ENCODE measurements at places on chromosomes 4 and X.

DNA sequence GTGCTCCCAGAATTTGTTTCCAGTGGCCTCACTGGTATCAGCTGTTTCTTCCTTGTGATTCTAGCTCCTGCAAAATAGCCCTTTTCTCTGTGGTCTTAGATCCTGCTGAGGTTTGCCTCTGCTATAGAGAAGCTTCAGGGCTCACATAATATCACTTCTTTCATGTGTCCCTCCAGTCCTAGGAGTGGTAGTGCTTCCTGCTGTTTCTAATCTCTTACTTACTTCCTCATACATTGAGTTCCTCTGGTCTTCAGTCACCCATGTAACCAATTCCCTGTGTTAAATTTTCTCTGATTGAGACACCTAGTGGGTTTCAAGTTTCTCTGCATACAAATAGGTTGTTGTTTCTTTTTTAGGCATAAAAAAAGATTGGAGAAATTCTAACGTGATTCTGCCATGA lies 1567.9 kb downstream of the ARAP2 start:
- peak; percentile 81 for DNase-seq

DNA sequence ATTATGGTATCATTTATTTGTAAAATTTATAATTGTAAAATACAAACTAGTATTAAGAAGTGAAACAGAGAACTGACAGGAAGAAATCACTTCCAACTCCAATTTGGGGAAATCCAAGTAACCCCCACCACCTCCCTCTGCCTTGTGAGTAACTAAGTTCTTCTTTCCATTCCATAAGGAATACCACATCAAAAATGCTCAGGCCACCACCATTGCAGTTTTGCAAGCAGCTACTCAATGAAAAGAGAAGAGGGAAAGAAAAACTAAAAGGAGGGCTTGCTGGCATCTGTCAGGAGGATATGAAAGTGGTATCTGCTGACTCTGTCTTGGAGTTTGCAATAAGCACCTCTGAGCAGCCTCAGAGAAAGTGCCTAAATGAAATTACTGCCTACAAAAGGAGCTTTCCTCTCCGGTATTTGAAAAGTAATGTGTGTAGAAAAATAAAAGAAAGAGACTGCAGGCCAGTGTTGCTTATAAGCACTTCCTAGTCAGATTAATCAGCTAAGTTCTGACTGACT lies 228.7 kb downstream of the OPHN1 start:
- DNase-seq, result no peak

- DNase-seq, result peak; percentile 40
These were observed 59.4 kb upstream of the HELT start for GRCh38 chr4:184958923-184959210.

- DNase-seq, result no peak
These were observed 1086.9 kb downstream of the PCDH7 start for GRCh38 chr4:31807036-31807435.

DNA sequence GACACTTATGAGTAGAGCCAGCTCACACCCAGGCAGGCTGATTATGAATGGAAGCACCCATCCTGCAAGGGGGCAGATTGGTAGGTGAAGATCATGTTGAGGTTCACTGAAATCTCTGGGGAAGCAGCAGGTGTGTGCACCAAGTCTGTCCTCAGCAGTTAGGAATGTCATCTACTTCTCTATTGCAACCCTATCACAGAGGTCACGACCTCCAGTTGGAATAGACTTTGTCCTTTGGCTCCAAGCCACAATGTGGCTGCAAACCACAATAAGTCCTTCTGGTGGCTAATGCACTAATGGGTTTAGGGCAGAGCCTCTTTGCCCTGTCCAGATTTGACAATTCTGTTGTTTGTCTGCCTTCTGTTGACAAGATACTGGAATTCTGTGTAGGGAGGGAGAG lies 1056.7 kb downstream of the PCDH19 start:
- DNase-seq, result peak; percentile 22

GRCh38 chr4:124173912-124174311 lies 538.6 kb downstream of the ANKRD50 start:
- DNase-seq, result no peak

DNA sequence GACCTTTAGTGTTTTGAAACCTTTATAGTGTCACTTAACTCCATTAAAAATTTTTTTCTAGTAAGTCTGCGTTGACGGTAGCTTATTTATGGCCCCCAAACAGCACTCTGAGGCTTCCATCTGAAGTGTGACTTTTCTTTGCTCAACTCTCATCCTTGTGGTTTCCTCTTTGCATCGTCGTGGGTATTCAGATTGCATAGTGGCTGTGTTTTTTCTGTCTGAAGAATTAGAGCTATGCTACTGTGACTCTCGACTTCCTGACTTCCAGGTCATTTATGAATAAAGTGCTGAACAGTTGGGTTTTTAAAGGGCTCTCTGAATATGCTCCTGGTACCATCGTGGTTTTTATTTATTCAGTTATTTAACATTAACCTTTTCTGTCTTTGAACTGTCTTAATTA lies 44.9 kb downstream of the JADE1 start:
- DNase-seq, result no peak

GRCh38 chr4:73450398-73451004 lies 14.5 kb downstream of the AFP start:
- no peak for DNase-seq

DNA sequence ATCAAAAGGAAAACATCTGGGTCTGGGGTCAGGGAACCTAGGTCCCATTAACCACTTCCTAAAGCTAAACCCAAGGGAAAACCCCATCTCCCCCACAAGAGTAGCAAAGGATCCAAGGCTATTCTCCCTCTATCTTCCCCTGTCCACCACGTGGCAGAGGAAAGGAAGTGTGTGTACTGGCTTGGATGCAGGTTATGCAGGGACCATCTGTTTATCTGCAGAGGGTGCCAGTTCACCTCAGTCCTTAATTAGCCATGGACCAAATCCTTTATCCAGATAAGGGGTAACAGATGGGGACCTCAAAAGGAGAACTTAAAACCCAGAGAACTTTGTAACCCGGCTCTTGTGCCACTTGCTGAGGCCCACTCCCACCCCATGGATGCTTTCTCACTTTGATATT lies 135.3 kb downstream of the ZNF518B start:
- DNase-seq, result no peak

DNA sequence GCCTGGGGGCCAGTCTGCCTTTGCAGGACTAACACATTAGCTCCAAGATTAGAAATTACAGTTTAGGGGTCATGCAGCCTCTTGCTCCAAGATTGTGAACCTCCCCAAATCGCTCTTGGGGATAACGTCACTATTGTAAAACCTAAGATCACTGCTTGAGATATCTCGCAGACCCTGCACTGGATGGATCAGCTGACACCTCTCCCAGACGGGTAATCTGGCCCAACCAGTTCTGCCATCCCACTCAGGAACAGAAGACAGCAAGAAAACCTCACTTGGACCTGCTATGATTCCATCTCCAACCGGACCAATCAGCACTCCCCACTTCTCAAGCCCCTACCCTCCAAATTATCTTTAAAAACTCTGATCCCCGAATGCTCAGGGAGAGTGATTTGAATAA lies 431.2 kb downstream of the GPM6A start:
- DNase-seq, result no peak

- peak; percentile 94 for DNase-seq
These were observed 51.2 kb downstream of the TBL1X start for GRCh38 chrX:9515973-9516538.

DNA sequence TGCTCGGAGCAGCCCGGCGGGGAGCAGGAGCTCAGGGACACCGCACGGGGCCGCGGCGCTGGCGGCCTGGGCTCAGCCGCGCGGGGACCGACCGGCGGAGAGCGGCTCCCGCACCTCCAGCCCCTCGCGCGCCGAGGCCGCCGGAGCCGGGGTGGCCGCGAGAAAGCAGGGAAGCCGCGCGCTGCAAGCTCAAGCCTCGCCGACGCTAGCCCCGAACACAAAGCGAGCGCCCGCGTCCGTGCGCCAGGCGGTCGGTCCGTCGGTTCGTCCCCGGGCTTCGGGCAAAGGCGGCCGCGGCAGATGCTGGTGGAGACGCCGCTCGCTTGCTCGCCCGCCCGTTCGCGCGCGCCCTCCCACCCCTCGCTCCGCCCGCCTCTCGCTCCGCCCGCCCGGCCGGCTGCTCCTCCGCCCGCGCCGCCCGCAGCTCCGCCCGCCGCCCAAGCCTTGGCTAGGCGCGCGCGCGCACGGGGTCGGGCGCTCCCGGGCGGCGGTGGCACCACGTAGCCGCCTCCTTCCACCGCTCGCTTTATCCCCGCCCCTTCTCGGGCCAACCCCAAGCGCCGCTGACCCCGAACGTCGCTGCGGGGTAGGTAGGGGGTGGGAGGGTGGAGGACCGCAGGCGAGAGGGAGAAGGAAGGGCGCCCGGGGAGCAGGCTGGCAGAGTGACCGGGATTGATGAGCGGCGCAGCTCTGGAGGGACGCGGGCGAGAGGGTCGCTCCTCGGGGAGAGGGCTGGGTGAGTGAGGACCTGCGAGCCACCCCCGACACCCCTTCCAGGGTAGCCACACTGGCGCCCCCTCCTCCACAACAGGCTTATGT lies at the start of gene TSPAN5:
TSS of gene TSPAN5 (minus strand) at position 325 of the 819 bp plus-strand sequence.
- peak; percentile 57 for DNase-seq

DNA sequence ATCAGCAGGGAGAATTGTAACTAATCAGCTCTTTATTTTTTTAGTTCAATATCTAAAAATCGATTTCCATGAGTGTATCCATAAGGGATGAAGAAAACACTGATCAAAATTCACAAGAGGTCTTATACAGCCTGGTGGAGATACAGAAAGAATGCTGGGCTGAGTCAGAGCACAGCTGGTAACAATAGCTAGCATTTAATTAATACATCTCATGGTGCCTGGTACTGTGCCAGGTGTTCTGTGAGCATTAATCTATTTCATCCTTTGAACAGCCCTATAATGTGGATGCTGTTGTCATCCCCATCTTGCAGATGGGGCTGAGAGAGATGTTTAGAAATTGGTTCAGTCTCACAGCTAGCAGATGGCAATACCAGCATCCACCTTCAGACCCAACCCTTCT lies 250.9 kb upstream of the RPS6KA3 start:
- DNase-seq, result no peak

- no peak for DNase-seq
These were observed 22.4 kb downstream of the PAGE1 start for GRCh38 chrX:49673394-49673793.

DNA sequence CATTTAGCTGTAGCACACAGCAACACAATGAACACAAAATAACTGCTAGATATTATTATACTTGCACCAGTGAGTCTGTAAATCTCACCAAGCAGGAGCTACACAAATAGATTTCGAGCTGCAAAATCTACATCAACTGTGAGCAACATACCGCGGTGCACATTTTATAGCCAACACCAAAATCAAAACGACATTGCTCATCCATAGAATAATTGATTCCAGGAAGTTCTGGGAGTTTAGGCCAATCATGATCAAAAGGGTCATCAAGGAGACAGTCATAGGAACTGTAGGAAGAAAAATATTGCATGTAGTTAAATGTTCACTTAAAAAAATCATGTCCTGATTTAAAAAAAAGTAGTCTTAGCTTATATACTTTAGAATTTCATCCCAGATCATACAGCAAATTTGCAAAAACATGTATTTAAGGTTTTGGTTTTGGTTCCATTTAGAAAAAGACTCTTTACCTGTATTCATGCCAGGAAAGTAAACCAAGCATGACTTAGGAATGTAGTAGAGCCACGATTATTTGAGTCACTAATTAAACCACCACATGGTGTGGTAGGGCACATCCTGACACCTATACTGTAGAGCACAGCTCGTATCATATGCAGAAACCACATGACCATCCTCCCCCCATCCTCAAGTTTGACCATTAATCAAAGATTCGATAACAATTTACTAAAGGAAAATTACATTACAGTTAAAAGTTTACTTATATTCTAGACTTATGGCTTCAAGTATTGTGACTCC lies 250.4 kb downstream of the ADAMTS3 start:
- DNase-seq, result no peak

DNA sequence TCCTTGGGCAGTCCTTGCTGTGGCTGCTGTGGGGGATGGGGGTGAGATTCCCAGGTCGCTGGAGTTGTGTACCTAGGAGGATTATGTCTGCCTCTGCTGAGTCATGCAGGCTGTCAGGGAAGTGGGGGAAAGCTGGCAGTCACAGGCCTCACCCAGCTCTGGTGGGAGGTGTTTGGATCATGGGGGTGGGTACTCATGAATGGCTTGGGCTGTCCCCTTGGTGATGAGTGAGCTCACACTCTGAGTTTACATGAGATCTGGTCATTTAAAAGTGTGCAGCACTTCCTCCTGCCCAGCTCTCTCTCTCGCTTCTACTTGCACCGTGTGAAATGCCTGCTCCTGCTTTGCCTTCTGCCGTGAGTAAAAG lies 24.6 kb upstream of the PDLIM3 start:
- peak; percentile 19 for DNase-seq

GRCh38 chr4:122827879-122828601 lies 1.4 kb downstream of the FGF2 start:
- peak; percentile 70 for DNase-seq

GRCh38 chr4:8748236-8748575 lies 123.4 kb downstream of the HMX1 start:
- DNase-seq, result no peak

- DNase-seq, result peak; percentile 65
These were observed 38.9 kb downstream of the PDHA1 start for GRCh38 chrX:19382555-19383145.

DNA sequence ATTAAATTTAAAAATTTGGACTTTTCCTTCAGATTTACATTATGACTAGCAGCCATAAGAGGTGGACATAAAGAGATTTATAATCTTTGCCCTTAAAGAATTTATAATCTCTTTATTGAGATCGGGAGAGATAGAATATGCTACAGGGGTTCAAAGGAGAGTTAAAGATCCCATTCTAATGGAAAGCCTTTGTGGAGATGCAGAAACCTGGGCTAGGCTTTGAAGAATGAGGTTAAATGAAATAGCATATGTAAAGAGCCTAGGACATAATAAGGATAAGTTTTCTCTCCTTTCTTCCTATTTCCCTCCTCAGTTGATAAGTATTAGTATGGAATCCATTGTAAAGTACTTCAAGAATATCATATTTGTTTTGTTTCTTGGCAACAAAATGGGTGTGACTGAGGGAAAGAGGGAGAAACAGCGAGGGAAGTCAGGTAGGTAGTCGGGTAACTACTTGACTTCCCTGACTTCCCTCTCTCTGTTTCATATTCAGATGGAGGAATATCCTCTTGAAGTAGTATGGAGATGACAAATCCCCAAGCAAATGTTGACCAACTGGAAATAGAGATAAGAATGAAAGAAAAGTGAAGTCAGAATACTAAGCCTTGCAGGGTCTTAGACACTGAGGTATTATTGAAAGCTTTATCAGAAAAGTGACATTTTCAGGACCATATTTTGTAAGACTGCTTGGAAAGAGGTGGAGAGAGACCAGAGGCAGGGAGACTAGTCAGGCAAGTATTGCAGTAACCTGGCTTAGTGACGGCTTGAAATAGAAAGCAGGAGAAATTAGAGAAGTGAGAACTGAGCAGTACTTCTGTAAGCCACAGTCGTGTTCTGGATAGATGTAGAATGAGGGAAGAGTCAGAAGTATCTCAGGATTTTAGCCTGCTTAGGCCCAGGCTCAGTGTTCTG lies 82.9 kb downstream of the PDLIM5 start:
- peak; percentile 89 for DNase-seq

GRCh38 chr4:141153751-141154510 lies 20.7 kb upstream of the RNF150 start:
- peak; percentile 40 for DNase-seq

GRCh38 chrX:155001873-155002272 lies 20.6 kb downstream of the F8 start:
- no peak for DNase-seq

GRCh38 chr4:156188596-156188995 lies 234.9 kb upstream of the CTSO start:
- no peak for DNase-seq

- no peak for DNase-seq
These were observed 557.7 kb upstream of the TENM3 start for GRCh38 chr4:181685461-181685860.
